ENCODE measurements at places on chromosomes 12 and 14.

GRCh38 chr12:89844539-89844938, 135.9 kb upstream of the ATP2B1 start:
- DNase-seq = no peak

- peak; percentile 37 for DNase-seq
These were observed 48.4 kb upstream of the FOS start for GRCh38 chr14:75230140-75230792.

DNA sequence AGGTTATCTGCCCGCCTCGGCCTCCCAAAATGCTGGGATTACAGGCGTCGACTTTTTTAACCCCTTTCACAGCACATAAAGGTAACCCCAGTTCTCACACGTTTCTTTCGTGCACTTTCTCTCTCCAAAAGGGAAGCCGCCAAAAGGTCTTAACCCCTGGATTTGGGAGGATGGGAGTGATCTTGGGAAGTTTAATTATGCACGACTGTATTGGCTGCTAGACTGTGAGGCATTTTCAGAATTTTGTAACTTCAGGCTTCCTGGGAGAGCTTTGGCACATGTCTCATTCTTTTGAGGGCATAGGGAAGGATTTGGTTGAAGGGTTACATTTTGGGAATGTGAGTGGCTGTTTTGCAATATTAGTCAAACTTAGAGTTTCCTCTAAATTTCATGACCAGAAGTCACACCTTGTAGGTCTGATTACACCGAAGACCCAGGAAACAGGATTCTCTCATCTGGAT, 1.4 kb upstream of the SMARCC2 start:
- no peak for DNase-seq

DNA sequence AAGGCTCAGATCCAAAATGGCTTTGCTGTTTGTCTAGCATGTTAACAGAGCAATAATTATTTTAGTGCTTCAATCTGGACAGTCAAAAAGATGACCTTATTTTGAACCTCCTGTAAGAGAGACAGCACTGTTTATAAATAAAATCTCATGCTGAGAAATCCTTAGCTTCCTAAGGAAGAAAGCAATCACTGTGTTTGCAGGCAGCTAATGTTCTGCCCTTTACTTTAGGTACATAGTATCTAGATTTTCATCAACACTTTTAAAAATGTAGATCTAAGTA, 105.3 kb downstream of the PRKD1 start:
- no peak for DNase-seq

DNA sequence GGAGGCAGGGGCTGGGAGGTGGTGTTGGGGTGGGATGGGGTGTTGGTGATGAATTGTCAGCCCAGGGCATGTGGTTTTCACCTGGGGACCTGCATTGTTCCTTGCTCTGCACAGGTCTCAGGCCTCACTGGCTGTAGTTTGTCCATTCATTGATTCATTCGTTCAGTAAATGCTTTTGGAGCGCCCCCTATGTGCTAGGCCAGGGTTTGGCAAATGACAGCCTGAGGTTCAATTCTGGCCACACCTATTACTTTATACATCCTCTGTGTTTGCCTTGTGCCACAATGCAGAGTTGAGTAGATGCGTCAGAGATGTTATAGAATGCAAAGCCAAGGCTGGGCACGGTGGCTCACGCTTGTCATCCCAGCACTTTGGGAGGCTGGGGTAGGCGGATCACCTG, 4.7 kb downstream of the ADCK1 start:
- DNase-seq = peak; percentile 18

DNA sequence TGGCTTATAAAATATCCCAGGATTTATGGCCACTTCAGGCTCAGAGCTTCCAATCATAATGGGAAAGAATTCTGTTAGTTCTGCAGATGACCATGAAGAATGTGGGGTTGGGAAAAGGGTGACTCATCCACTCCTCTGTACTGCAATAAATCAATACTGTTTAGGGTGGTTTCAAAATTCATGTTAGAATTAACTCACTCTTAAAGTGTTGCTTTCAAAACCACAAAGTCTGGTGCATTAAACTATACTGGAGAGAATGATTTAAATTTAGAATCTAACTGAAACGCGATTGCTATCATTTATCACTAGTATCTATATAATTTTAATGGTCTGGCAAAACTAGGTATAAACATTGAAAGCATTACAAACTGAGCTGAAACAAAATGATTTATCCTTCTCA, 798 bp downstream of the CCDC198 start:
- peak; percentile 38 for DNase-seq

GRCh38 chr14:92012121-92012748, 27.6 kb downstream of the TRIP11 start:
- DNase-seq = no peak

DNA sequence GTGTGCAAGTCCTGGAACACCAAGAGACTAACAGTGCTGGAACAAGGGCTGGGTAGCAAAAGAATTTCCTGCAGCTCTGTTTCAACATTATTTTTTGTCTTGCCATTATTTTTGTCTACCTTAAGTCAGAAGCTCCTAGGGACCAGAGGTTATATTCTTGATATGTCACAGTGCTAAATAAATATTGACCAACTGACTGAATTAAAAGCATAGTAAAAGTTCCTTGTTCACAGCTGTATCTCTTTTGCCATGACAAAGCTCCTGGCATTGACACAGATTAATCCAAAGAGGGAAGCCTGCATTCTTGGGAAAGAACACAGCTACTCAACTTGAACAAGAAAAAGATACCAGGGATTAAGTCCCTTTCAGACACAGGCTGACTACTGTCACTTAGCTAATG, 136.5 kb downstream of the SPTSSA start:
- DNase-seq = no peak

DNA sequence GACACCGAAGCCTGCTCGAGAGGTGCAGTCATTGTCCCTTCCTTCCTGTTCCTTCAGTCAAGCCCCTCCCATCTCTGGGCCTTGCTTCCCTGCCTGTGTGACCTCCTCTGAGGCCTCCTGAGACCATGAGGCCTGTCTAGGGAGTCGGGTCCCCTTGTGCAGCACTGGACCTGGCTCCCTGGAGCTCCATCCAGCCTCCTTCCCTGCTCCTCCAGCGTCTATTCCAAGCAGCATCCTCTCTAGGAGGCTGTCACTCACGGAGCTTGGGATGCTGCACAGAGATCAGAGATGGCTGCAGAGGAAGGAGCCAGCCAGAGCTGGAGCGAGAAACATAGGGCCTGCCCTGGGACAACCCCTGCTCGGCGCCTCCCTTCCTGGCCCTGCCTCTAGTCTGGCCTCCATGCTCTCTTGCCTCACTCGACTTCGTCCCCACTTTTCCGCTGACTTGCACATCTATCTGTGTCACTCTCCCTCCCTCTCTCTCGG, 142.7 kb downstream of the BCL11B start:
- DNase-seq = no peak

DNA sequence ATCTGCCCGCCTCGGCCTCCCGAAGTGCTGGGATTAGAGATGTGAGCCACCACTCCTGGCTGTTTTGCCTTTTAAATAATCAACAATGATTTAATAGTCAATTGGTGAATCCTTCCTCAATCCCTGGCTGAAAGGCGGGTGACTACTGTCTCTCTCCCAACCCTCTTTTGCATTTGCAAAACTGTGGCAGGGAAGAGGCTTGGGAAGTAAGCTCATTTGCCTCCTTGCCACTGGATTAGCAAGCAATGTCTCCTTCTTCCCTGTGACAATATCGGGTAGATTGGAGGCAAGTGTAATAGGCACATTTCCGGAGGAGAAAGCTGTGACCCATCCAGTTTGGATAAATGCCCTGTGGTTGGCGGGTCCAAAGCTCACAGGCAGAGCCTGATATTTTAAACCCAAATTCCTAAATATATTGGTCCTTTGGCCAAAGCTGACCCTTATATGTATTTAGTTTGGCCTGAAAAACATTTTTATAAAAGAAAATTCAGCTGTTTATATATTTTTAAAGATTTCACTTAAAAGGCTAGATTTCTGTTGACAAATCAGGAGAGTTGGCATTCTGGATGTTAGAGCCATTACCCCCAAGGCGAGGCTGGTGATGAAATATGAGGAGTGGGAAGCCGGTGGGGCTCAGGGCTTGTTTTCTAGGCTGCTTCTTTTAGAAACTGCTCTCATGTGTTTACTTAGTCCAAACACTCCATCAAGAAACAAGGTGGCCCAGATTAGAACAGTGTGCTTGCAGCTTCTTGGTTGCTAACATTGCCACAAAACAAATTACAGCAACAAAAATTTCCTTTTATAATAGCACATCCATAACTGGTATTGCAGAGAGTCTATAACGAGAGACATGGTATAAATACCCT, 646.9 kb upstream of the TMEM132C start:
- no peak for DNase-seq

GRCh38 chr12:99847936-99848335, 136.8 kb downstream of the ANKS1B start:
- no peak for DNase-seq

GRCh38 chr12:102569803-102570202, 89.4 kb upstream of the IGF1 start:
- DNase-seq = no peak

GRCh38 chr12:79956896-79957295, 22.0 kb upstream of the PPP1R12A start:
- no peak for DNase-seq

DNA sequence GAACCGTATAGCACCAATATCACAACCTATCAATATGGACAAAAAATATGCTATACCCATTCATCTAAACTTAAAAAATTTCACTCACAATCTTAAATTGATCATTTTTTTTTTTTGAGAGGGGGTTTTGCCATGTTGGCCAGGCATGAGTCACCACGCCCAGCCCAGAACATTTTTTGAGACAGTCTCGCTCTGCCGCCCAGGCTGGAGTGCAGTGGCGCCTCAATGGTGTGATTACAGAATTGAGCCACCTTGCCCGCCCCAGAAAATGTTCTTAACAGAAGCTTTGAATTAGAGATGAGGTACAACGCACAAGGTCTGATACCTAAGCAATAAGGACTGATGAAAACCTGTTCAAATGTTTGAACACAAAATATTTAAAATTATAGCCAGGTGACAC, 15.8 kb upstream of the ATP5F1B start:
- DNase-seq = no peak
